ENCODE measurements at places on chromosomes 7 and 10.

GRCh38 chr10:24331457-24331856 lies 122.5 kb downstream of the KIAA1217 start:
- no peak for DNase-seq

GRCh38 chr7:128172151-128172550 lies 68.9 kb upstream of the LEP start:
- no peak for DNase-seq

GRCh38 chr7:103887853-103888602 lies 101.4 kb downstream of the RELN start:
- no peak for DNase-seq

DNA sequence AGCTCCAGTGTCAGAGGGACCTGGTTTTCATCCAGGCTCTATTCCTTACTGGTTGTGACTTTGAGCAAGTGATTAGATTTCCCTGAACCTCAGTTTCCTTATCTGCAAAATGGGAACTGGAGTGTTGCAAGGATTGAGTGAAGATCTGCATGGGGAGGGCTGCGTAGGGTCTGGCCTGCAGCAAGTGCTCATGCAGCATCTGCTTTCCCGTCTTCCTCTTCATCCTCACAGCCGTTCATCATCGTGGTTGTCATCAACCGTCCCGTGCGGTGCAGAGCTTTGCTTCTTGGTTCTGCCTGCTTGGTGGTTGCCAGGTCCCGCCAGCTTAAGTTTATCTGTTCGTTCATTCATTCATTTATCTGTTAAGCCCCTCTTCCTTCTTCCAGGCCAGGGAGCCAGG lies 135.0 kb downstream of the GRK5 start:
- no peak for DNase-seq

GRCh38 chr7:100825215-100825671 lies 2.1 kb downstream of the EPHB4 start:
- no peak for DNase-seq

GRCh38 chr10:64156166-64156565 lies 635.0 kb downstream of the REEP3 start:
- no peak for DNase-seq

GRCh38 chr7:51316666-51317581 lies at the start of gene COBL:
Gene COBL, minus strand, starts transcription at chr7:51316809. Its CDS starts 176 bp downstream, at chr7:51316633.
- DNase-seq = no peak

- no peak for DNase-seq
Observed at GRCh38 chr10:13859979-13860654, 273.4 kb downstream of the PRPF18 start.

DNA sequence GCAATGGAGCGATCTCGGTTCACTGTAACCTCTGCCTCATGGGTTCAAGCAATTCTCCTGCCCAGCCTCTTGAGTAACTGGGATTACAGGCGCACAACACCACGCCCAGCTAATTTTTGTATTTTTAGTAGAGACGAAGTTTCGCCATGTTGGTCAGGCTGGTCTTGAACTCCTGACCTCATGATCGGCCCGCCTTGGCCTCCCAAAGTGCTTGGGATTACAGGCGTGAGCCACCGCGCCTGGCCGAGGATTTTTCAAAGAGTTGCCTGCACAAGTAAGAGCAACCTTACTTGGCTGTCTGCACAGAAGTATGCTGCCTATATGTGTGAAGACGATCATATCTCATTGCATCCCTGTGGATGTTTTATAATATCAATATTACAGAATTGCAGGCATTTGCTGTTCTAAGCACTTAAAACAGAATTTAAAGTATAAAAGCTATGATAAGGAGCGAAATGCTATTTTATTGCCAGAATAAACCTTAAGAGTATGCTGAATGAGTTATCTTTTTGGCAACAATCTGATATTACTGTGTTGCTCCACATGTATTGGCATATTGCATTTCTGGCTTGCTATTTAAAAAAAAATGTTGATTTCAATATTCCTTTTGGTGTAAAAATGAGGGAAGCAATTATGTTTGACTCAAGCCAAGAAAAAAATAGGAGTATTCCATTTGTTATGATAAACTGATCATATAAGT lies 379.4 kb upstream of the SEMA3D start:
- DNase-seq = no peak

GRCh38 chr7:151808400-151809145 lies 68.3 kb downstream of the PRKAG2 start:
- no peak for DNase-seq

- peak; percentile 35 for DNase-seq
Observed at GRCh38 chr10:27558612-27559020, 54.5 kb downstream of the RAB18 start.

DNA sequence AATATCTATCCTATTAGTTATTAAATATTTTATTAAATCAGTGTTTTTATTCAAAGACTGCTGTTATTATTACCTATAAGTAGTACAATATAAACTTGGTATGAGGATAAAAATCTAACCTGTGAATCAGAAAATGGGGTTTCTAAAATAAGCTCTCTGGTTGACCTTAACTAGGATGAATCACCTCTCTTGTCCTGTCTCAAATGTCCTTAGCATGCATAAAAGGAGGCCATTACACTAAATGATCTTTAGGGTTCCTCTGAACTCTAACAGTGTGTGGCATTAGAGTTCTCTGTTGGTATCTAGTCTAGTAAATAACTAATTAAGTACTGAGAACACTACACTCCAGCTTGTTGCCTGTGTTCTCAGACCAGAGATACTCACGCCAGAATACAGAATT lies 143.1 kb upstream of the LRRTM3 start:
- no peak for DNase-seq

DNA sequence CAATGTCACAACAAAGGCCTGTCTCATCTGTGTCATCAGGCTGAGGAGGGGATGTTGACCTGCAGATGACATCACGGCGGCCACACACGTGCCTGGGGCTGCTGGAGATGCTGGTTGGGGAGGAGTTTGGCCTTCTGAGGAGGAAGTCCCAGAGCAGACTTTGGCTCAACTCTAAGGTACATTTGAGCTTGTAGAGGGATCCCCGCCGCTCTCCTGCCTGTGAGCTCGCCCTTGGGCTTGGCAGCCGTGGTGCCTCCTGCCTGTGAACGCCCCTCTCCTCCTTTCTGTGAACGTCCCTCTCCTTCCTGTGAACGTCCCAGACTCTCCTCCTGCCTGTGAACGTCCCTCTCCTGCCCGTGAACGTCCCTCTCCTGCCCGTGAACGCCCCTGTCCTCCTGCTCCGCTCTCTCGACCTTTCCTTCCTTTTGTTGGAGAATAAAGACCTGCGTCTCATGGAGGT lies 176.4 kb downstream of the DNAJB6 start:
- DNase-seq = no peak

GRCh38 chr10:124081547-124082140 lies 11.8 kb downstream of the CHST15 start:
- no peak for DNase-seq

DNA sequence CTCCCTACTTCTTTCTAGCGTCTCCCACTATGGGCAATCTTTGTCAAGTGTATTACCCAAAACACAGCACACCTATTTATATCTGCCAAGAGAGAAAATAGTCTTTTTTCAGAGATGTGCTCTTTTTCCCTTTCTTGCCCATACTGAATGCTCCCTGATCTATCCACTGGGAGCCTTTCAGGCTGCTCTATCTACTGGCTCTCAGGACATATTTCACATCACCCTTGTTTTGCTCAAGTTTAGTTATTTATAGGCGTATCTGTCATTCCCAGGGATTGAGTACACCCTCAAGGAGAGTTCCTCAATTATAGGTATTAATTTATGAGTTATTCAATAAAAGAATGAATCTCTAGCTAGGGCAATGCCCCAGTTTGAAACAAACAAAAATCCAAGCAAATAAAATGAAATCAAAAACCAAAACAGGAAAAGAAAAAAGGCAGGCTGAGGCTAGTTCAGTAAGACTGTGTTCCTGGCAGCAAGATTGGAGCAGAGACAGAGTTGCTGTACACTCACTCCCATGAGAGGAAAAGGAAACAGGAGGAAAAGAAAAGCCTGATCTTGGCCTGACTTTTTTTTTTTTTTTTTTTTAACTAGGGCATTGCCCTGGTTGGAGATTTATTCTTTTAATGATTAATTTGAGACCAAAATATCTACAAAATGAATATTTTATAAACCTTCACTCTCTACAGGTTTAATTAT lies 665.9 kb upstream of the PCDH15 start:
- DNase-seq = no peak

GRCh38 chr7:3860932-3861331 lies 559.9 kb downstream of the SDK1 start:
- no peak for DNase-seq

DNA sequence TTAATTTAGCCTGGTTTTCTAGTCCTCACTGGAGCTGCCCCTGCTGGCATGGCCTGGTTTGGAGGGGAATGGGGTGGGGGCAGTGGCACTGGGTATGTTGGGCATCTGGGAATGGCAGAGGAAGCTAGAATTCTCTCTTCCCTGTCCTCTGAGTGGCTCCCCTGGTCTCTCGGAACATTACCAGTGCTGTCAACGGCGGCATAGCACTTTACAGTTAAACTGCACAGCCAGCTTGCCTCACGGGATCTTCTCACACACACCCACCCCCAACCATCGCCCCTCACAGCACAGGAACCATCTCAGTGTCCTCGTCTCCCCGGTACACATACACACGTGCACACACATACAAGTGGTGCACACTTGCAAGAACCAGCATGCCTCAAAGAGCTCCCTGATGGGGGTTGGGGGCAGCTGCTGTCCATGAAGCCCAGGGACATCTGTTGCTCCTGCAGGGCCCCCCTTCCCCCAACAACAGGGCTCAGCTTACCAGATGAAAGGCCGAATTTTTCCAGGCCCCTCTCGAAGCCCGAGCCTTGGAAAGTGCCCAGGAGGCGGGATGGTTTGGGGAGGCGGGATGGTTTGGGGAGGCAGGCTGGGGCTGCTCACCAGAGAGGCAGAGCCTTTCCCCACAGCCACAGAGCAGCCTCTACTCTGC lies 41.0 kb downstream of the TSPAN15 start:
- DNase-seq = no peak
